ENCODE measurements at places on chromosomes 12 and 14.

DNA sequence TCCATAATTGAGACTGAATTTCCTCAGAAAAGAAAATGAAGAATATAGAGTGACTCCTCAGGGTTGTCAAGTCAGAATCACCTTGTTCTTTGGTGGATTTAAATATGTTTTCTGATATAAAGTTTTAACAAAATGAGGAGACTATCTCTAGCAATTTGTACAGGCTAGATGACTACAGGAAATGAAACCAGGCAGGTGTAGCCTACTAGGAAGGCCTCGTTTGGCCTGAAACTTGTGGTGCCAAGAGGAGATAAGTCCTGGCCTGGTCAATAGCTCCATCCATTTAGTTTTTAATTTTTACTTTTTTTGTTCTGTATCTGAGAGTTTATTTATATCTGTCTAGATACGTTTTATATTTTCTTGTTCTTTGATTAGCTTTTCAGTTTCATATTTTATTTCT, 41.5 kb downstream of the SNAPC1 start:
- no peak for DNase-seq

DNA sequence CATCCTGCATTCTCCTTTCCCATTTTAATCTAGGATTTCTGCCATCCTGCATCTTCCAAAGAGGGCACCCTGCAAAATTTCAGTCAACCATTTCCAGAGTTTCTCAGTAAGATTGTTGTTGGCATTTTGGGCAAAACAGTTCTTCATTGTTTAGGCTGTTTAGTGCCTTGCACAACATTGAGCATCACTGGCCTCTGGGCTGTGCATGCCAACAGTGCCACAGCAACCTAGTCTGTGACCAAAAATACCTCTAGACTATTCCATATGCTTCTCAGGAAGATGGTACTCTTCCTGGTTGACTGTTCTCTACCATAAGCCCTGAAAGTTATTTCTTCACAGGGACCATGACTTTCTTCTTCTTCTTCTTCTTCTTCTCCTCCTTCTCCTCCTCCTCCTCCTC, 32.5 kb upstream of the ISM2 start:
- no peak for DNase-seq

DNA sequence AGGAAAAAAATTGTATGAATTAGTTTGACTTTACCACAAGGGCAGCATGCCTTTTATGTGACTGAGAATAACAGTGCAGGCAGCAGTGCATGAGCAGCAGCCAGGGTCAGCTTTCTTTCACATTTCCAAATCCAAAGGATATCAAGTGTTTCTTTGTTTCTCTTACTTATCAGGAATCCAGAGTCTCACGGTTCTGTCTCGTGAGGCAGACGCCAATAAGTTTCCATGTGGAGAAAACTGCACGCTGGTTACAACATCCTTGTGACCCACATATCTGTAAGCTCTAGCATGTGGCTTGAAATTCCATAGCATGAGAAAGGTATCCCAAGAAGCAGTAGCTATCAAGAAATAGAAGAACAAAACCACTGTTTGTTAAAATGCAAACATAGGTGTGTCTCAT, 27.6 kb downstream of the GALNT4 start:
- no peak for DNase-seq

DNA sequence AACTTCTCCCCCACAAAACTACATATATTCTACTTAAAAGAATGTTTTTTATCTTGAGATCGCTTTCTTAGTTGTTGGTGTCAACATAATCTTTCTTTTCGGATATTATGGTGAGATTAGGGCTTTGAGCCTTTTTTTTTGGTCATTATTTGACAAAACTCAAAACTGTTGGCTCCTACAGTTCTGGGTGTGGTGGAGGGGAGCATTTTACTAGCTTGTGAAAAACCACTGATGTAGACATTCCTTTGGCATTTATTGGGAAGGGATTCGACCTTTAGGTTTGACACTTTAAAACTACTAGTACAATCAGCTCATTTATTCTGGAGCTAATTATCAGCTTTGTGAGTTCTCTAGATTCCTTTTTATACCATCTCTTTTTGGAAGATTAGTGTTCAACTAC, 24.4 kb downstream of the MSRB3 start:
- DNase-seq = no peak

DNA sequence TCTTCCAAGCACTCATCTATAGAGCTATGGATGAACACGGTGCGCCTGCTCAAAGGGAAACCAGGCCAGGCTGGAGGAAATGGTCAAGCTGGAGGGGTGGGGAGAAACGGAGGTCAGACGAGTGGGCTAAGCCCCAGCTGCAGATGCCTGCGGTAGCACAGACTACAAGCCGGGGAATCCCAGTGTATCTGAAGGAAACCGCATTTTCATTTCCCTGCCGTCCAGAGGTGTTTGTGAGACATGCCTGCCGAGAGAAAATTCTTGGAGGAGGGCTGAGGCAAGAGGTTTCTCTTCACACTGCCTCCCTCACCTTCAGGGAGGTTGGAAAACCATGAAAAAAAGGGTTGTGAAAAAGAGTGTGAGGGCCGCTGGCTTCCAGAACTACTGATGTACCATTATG, 102.0 kb upstream of the FOXN3 start:
- no peak for DNase-seq

DNA sequence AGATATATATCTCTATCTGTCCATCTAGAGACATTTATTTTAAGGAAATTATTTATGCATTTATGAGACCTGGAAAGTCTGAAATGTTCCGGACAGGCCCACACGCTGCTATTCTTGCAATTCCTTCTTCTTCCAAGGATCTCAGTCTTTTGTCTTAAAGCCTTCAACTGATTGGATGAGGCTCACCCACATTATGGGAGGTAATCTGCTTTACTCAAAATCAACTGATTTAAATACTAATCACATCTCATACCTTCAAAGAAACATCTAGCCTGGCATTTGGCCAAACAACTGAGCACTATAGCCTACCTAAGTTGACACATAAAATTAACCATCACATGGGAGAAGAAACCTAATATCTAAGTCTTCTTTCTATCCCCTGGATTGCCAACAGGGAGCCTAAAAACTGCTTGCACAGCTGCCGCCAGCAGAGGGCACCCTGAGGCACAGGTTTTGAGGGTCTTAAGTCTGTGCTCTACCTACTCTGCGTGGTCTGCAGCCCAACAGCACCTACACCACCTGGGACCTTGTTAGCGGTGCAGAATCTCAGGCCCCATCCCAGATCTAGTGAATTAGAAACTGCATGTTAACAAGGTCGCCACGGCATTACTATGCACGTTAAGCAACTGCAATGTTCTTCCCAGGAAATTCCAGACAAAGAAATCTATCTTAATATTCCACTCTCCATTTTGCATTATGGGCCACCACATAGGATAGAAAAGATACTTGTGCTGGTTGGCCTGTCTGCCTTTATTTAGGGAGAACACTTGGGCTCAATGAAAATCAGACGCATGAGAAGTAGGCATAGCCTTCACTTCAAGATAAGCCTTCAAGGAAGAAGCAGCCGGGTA, 249.7 kb downstream of the FOXG1 start:
- peak; percentile 15 for DNase-seq

DNA sequence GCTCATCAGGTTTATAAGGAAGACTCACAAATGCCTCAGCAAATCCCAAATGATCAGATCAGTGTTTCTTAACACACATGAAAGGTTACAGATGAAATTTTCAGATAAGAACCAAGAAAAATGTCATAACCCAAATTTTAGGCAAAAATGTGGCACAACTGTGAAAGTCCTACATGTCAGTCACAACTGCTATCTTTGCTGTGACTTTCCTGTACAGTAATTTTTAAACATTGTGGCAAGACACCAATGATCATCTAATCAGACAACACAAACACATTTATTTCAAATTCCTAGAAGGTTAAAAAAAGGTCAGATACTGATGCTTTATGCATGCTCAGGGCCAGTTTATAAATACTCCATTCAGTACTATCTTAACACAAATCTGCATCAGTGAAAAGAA, 31.1 kb downstream of the NUDT4 start:
- DNase-seq = no peak

- DNase-seq = no peak
Observed at GRCh38 chr12:12180575-12180974, 86.3 kb downstream of the LRP6 start.

GRCh38 chr12:100234591-100235304, 32.1 kb downstream of the DEPDC4 start:
- DNase-seq = peak; percentile 31

GRCh38 chr12:115810122-115810901, 467.2 kb downstream of the MED13L start:
- no peak for DNase-seq

DNA sequence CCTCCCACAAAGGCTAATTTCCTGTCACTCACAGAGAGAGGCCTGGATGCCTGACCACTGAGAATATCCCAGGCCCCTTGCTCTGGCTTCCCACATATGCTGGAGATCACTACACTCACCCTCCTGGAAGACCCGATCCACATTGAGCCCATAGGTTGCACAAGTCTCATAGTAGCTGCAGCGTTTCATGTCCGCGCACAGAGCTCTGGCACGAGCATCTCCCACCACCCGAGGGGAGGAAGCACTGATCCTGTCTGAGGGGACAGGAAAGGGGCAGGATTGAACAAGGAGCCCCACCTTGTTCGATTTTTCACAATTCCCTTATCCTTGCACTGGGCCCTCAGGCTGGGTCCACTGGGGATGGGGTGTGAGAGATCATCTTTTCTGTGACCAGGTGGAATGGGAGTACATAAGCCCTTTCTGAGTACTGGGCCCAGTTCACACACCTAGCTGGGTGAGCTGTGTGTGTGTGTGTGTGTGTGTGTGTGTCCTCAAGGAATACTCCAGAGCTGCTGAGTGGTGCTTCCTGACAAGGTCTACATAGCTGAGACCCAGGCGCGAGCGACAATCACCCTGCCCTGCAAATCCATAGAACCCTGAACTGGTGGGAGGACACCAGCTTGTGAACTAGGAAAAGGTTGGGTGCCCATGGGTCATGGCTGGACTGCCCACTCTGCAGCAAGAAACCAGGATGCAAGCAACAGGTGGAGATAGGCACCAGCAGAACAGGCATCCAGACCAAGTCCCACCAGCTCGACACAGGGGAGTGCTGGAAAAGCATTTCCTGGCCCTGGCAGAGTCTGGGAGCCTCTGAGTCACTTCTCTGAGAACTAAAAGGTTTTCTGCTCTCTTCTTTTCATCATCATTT, 5.6 kb downstream of the AGAP2 start:
- no peak for DNase-seq

- no peak for DNase-seq
Observed at GRCh38 chr12:111427417-111428074, 21.8 kb downstream of the SH2B3 start.

- DNase-seq = peak; percentile 25
Observed at GRCh38 chr12:49661191-49661590, 37.8 kb downstream of the PRPF40B start.

DNA sequence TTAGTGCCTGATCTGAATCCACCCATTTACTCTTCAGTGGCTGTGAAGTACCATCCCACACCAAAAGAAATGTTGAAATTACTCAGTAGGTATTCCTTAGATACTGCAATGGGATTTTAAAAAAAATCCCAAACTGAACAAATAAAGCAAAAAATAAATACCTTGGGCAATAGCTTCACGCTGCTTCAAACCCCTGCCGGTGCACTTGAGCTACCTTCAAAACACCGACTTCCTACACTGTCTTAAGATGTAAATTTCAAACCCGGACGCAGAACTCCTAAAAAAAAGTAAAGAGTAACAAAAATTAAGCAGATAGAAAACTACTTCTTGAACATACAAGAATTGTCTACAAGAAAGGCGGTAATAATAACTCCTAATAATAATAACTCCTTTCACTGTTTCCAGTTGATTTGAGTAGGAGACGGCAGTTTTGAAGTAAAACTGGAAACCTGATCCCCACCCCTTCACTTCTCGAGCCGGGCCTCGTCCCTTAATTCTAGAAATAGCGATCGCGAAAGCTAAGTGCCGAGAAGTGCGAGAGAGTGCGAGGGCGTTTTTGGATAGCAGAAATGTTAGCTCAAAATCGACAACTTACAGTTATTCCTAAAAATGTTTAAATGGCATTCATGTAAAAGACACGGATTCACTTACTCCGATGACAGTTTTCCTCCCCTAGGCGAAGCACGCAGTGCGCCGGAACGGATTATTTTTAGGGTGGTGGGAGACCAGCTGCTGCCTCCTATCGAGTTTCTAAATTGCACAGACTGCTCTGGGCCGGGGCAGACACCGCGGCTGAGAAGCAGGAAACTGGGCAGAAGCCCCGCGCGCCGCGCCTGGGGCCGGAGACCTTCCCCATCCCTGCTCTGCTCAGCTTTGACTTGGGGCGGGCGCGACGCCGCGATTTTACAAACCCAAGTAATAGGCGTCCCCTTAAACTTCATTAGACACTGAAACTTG, at the start of gene ABCC9:
Gene ABCC9 (minus strand): TSS at position 878 of the 957 bp plus-strand sequence. CDS start 4,752 bp downstream, outside the sequence.
- DNase-seq = no peak

DNA sequence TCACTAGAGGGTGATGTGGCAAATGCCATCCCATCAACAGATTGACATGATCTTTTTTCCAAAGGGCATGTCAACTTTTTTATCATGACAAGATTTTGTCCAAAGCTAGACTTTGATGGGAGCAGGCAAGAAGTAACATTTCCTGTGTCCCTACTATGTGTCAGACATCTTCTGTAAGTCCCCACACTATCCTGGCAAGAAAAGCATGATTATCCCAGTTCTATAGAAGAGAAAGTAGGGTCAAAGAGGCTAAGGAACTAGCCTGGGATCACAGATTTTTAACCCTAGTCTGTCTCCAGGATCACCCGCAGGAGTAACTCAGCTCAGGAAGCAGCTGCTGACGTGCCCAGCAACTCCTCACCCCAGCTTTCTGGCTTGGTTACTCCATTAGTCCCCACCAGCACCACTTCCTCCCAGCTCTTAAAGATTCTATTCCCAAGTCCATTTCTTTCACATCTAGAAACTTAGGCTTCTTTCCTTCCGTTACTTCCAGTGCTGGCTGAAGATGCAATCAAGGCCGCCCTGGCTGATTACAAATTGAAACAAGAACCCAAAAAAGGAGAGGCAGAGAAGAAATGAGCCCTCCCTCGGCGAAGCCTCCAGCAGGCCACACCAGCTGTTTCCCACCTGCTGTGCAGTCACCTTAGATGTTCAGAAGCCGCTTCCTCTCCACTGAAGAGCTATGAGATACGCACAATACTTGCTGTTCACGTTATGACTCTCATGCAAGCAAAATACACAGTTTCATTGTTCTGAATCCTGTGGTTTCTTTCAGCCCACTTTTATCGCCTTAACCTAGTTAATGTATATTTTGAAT, 6.2 kb downstream of the ISCU start:
- DNase-seq = peak; percentile 74

DNA sequence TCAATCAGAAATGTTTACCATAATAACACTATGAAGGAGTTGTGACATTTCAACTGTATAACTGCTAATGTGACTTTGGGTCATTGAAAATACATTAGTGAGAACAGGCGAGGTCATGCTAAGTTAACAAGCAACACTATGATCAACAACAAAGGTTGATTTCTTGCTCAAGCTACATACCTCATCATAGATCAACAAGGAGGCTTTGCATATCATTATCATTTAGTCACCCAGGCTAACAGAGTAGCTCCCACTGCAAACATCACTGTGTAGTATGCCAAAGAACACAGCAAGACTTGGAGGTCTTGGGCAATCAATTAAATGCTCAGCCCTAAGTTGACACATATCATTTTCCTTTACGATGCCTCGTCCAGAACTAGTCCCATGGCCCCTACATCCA, 212.5 kb downstream of the NOVA1 start:
- DNase-seq = no peak

Data from RPMI8226 (cell line).